ENCODE measurements at places on chromosomes 5 and 9. TPM values are rescaled to one million over a fixed set of nuclear protein-coding genes. Genes with fewer than 3 reads are reported as not detected.

- no peak for DNase-seq
These were observed 67.8 kb downstream of the RALGPS1 start for GRCh38 chr9:126982215-126983002.

PPP2R2B gene
- 1.2 TPM for total RNA-seq

- DNase-seq: no peak
These were observed 11.3 kb downstream of the FRMD3 start for GRCh38 chr9:83526901-83527300.

TJP2 gene
- total RNA-seq: 330 TPM

DNA sequence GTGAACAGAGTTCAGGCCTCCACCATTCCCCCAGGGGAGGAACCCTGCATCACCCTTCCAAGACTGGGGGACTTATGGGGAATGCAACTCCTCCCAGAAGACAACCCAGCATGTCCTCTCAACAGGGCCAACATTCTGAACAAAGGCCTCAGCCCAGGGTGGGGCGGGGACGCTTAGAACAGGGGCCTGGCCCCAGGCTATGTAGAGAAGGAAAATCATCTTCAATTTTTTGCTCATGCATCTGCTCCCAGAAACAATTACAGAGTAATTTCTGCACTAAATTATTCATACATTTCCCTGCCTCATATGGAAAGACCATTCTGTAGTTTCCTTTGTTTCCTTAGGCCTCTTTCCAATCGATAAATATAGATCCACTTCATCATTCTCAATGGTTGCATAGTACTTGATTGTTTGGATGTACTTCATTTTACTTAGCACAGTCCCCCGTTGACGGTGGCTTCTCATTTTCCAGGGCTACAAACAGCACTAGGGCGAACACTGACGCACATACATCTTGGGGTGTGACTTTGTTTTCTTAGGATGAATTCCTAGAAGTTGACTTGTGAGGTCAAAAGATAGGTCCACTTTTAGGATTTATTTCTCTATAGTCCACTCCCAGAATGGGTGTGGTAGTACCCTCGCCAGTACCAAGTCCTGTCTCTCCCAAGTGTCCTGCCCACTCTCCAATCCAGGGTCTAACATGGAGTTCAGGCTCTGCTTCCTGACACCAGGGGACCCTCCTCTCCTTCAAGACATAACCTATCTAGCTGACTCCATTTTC is 27.2 kb upstream of the SMU1 start:
- DNase-seq: no peak

Measured in Peyer's patch (tissue), 4 donors.